ENCODE measurements at places on chromosomes 1 and 21. TPM values are rescaled to one million over a fixed set of nuclear protein-coding genes. Genes with fewer than 3 reads are reported as not detected.
A peak's percentile ranks its signal among the peaks of the same experiment; 100 is the strongest.

Gene KRTAP11-1
- not detected for total RNA-seq

Gene RBP7
- not detected for total RNA-seq

- no peaks in the 10 kb centered on the region for H3K4me1 ChIP-seq
- no peak overlapping the region for H3K4me3 ChIP-seq
- DNase-seq: no peak
Measured at GRCh38 chr1:4207842-4208692, 308.0 kb upstream of the C1orf174 start.

DNA sequence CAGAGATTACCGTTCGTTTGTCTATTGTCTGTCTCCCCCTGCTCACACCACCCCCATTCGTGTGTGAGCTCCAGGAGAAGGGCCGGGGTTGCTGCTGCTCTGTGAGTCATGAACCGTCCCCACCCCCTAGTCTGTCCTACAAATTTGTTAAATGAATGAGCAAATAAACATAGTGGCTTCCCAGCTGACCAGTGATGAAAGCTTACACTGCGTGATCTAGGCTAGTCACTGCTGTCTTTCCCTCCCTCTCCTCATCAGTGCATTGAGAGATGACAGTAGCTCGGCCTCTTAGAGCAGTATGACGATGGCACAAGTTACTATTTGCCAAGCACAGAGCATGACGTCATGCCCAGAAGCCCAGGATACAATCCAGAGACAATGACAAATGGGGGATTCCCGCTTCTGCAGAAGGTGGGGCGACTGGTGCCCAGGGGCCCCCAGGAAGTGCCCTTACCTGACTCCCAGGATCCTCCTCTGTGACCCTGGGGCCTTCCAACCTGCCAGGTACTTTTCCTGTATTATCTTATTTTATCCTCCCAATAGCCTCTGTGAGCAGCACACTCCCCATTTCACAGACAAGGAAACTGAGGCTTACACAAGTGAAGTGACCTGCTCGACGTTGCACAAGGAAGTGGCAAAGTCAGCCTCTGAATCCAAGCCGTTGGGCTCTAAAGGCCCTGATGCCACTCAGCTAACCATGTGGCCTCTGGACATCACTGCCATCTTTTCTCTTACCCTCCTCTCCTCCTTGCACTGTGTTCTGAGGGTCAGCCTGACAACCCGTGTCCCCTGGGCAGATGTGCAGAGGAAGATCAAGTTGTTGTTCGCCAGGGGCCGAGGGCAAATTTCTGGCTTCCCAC is 8.6 kb upstream of the EPHA2 start:
- no peaks in the 10 kb centered on the region for H3K36me3 ChIP-seq
- peaks cover 77% of the 10 kb centered on the region for H3K4me1 ChIP-seq
- H3K27me3 ChIP-seq: no peaks in the 10 kb centered on the region
- no peak overlapping the region for H3K27ac ChIP-seq
- no peak overlapping the region for H3K4me3 ChIP-seq

DNA sequence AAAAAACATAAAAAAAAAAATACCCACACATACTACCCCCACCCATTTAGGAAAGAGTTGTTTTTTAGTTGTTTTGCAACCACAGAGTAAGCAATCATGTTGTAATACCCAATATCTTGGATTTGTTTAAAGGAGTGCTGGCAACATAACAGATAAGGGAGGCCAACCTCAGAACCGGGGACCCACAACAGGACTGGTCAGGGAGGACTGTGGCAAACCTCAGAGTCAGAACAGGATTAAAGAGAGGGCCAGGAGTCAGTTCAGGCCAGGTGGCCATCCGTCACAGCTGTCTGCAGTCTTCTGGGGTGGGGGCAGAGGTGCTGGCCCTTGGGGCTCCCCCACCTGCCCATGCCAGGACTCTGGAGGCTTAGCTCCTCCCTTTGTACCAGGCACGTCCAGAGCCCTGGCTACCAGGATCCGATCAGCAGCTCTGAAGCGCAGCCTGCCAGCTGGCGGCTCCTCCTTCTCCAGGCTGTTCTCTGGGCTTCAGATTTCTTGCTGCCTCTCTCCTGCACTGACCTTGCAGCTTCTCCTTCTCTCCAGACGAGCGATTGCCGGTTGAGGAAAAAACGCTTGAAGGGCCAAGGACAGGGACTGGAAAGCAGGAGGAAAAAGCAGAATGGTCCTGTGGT is 7.9 kb downstream of the H6PD start:
- H3K27me3 ChIP-seq: no peaks in the 10 kb centered on the region
- no peak for DNase-seq
- no peak overlapping the region for H3K4me3 ChIP-seq
- H3K27ac ChIP-seq: no peak overlapping the region

Gene OVAAL
- not detected for total RNA-seq

DNA sequence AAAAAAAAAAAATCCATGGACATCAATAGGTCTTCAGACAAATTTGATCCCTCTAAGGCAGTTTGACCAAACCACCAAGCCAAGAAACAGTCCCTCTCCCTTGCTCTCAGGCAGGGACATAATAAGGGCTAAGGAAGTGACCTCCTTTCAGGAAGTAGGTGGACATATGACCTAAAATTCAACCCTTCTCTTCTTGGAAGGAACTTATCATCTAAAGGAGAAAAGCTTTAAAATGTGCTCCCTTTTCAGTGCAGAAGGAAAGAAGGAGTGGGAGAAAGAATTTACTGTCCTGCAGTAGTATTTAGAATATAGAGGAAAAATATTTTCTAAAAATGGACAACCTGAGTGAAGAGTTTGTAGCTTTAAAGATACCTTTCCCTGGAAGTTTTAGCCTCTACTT is 118.1 kb downstream of the DTL start:
- no peaks in the 10 kb centered on the region for H3K36me3 ChIP-seq
- no peaks in the 10 kb centered on the region for H3K4me1 ChIP-seq
- no peaks in the 10 kb centered on the region for H3K27me3 ChIP-seq
- H3K4me3 ChIP-seq: no peak overlapping the region
- H3K27ac ChIP-seq: no peak overlapping the region

- peak overlapping the region; percentile 34 for H3K27ac ChIP-seq
- H3K4me3 ChIP-seq: no peak overlapping the region
- no peaks in the 10 kb centered on the region for H3K36me3 ChIP-seq
- no peaks in the 10 kb centered on the region for H3K27me3 ChIP-seq
Measured at GRCh38 chr1:8167936-8168335, 141.8 kb upstream of the ERRFI1 start.

DNA sequence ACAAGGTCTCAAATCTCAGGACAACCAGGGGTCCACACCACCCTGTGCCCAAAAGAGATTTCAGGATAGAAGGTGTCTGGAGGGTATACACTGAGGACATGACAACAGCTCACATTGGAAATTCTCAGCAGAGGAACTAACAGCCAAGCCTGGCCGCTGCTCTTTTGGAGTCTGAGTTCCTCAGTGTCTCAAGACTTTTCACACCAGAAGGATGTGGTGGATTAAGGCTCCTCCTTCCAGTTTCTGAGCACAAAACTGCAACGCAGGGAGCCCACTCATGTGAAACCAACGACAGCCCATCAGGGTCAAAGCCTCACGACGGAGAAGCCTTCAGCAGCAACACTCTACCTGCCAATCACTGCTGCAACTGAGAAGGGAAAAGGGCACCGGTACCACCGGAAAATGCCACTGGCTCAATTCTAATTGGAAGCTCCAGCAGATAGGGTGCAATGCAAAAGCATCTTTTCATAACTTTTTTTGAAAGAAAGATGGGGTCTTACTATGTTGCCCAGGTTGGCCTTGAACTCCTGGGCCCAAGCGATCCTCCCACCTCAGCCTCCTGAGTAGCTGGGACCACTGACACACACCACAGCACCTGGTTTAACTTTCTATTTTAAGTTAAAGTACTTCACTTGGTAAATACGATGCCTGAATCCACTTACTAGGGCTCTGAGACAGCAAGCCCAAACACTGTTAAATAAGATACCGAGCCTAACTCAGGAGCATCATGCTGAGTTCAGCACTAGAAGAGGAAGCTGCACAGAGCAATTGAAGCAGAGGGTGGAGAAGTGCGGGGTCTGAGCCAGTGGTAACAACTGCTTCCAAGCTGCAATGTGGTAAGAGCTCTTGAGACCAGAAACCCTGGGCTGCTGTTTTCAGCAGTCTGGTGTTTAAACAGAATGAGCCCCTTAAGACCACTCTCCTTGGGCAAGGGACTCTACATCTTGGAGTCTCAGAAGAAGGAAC is 7.8 kb downstream of the CAPZB start:
- no peaks in the 10 kb centered on the region for H3K27me3 ChIP-seq
- DNase-seq: peak; percentile 41
- peak overlapping the region; percentile 92 for H3K27ac ChIP-seq
- H3K4me3 ChIP-seq: peak overlapping the region; percentile 39
- H3K4me1 ChIP-seq: peaks cover 68% of the 10 kb centered on the region

GRCh38 chr21:31142600-31142999 is 104.3 kb upstream of the KRTAP19-8 start:
- H3K36me3 ChIP-seq: peaks cover 30% of the 10 kb centered on the region
- no peak overlapping the region for H3K4me3 ChIP-seq
- DNase-seq: peak; percentile 30
- no peaks in the 10 kb centered on the region for H3K27me3 ChIP-seq

Gene SIM2
- total RNA-seq: not detected

- no peak overlapping the region for H3K27ac ChIP-seq
- H3K36me3 ChIP-seq: no peaks in the 10 kb centered on the region
- peaks cover 2% of the 10 kb centered on the region for H3K27me3 ChIP-seq
- H3K4me1 ChIP-seq: peaks cover 30% of the 10 kb centered on the region
- no peak overlapping the region for H3K4me3 ChIP-seq
- DNase-seq: no peak
Measured at GRCh38 chr1:6485168-6486101, 6.0 kb downstream of the PLEKHG5 start.

DNA sequence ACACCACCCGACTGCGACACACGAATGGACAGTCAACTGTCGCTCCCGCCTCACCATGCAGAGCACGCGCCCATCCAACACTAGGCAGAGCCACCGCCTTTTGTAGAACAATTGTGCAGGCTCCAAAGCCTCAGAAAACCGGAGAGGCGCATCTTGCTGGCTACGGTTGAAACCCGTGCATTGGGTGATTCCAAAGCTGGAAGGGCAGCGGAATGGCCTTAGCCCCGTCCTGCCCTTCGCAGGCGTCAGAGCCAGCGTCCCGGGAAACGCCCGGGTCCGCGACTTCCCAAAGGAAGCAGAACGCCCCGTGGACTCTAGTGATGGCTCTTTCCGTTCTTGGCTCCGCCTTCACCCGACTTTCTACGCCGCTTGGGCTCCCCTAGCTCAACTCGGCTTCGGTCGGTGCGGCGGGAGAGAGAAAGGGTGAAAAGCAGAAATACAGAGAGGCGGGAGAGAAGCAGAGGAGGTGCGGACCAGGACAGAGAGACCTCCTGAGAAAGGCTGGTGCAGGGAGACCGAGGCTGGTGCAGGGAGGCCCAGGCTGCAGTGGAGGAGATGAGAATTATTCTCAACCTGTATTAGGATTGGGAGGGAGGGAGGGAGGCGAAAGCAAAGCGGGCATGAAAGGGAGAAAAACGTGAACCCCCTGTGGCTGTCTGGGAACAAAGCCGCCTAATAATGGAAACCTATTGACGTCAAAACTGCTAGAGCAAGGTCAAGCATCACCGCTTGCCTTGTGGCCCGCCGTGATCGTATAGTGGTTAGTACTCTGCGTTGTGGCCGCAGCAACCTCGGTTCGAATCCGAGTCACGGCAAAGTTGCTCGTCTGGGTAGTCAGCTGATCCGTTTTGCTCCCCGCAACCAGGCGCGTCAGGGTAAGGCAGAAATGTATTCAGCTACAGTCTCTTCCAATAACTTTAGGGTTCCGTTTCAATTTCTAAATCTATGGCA is 99.5 kb downstream of the PRKAB2 start:
- DNase-seq: no peak
- no peaks in the 10 kb centered on the region for H3K36me3 ChIP-seq
- no peak overlapping the region for H3K27ac ChIP-seq
- no peaks in the 10 kb centered on the region for H3K4me1 ChIP-seq

Gene AGO1
- total RNA-seq: 26.9 TPM

- no peak overlapping the region for H3K4me3 ChIP-seq
- DNase-seq: no peak
- H3K27ac ChIP-seq: no peak overlapping the region
- no peaks in the 10 kb centered on the region for H3K36me3 ChIP-seq
Measured at GRCh38 chr21:29148530-29148929, 18.1 kb downstream of the MAP3K7CL start.

DNA sequence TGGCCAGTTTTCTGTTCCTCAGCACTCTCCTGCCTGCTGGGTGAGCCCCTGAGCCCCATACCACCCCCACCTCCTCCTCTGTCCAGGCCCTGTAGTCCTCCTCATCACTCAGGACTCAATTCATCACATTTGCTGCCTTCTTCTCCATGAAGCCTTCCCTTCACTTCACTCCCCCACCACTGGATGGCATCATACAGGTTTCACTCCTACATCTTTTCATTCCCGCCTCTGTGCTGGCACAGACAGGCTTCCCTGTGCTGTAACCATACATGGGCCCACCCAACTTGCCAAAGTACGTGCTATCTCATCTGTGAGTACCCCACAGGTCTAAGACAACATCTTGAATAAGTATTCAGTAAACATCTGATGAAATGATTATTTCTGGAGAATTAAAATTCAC is 56.9 kb downstream of the SLC45A1 start:
- H3K36me3 ChIP-seq: peaks cover 8% of the 10 kb centered on the region
- H3K4me1 ChIP-seq: peaks cover 13% of the 10 kb centered on the region
- DNase-seq: no peak
- H3K27ac ChIP-seq: no peak overlapping the region

DNA sequence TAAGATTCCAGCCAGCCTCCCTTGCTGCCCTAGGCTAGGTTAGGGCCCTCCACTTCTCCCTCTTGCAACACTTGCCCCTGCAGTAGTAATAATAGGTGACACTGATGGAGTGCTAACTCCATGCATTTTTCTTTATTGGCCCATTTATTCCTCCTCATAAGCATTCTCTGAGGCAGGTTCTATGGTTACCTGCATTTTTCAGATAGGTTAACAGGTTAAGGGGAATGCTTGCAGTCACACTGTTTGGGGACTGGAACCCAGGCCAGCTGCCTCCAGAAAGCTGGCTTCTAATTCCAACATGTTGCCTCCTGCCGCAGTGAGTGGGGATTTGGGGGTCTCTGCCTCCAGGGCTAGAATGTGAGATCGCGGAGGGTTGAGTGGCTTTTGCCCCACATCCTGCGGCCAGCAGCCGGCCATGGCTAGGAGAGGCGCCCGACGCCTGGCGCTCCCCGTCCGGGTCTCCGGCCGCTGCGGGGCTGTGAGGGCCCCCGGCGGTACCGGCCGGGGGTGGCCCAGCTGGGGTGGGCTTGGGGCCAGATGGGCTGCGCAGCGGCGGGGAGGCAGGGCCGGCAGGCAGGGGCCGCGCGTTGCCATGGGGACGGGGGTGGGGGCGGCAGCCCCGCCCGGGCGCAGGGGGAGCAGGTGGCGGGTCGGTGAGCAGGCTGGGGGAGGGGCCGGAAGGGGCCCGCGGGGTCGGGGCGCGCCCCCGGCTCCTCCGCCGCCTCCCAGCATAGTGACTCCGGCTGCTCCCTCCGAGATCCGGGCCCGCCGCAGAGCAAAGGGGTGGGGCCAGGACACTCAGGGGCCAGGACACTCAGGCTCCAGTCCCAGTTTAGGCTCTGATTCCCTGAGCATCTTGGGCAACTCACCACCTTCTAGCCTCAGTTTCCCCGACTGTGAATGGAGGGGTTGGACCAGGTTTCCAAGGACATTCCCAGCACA is 68.4 kb upstream of the SSBP3 start:
- DNase-seq: peak; percentile 31
- peaks cover 24% of the 10 kb centered on the region for H3K4me1 ChIP-seq
- peak overlapping the region; percentile 83 for H3K27ac ChIP-seq
- H3K36me3 ChIP-seq: no peaks in the 10 kb centered on the region
- no peaks in the 10 kb centered on the region for H3K27me3 ChIP-seq
